NCI-H146 (cell line): ENCODE measurements at places on chromosomes 13 and 19.

GRCh38 chr19:811506-812048 lies 10.2 kb downstream of the PLPPR3 start:
- no peak for DNase-seq

- no peak for DNase-seq
These were observed 27.4 kb downstream of the STARD13 start for GRCh38 chr13:33257841-33258807.

GRCh38 chr13:67267136-67267535 lies 37.0 kb upstream of the PCDH9 start:
- no peak for DNase-seq

GRCh38 chr13:105177265-105177900 lies 1358.1 kb downstream of the EFNB2 start:
- no peak for DNase-seq

DNA sequence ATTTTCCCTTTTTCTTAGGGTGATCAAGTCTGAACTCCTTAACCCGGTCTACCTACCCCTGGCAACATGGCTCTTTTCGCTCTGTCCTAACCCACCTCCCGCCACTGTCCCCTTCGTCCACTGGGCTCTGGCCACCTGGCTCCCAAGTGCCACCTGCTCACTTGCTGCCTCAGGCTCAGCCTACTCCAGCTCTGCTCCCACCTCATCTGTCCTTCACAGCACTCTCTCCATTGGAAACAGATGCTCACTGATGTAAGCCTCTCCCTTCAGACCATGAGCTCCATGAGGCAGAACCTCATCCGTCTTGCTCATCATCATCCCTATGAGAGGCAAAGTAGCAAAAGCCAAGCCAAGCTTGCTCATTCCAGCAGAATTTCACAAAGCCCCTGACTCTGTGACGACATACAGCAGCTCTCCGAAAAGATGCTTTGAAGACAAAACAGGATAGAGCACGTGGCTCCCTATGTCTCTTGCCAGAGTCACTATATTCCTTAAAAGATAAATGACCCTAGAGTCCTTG lies 35.3 kb upstream of the AMER2 start:
- no peak for DNase-seq

DNA sequence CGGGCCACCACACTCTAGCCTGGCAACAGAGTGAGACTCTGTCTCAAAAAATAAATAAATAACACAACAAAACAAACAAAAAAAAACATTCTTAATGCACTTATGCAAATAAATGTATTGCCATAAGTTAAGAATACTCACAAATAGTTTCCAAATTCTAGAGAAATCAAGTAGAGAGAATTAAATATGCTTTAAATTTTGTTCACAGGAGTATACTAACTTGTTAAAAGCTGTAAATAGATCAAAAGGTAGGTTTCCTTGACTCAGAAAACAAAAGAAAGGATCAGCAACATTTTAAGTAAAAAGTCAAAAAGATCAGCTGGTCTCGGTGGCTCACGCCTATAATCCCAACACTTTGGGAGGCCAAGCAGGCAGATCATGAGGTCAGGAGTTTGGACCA lies 50.5 kb upstream of the ZNF429 start:
- no peak for DNase-seq
